ENCODE measurements at places on chromosomes 3 and 15.

DNA sequence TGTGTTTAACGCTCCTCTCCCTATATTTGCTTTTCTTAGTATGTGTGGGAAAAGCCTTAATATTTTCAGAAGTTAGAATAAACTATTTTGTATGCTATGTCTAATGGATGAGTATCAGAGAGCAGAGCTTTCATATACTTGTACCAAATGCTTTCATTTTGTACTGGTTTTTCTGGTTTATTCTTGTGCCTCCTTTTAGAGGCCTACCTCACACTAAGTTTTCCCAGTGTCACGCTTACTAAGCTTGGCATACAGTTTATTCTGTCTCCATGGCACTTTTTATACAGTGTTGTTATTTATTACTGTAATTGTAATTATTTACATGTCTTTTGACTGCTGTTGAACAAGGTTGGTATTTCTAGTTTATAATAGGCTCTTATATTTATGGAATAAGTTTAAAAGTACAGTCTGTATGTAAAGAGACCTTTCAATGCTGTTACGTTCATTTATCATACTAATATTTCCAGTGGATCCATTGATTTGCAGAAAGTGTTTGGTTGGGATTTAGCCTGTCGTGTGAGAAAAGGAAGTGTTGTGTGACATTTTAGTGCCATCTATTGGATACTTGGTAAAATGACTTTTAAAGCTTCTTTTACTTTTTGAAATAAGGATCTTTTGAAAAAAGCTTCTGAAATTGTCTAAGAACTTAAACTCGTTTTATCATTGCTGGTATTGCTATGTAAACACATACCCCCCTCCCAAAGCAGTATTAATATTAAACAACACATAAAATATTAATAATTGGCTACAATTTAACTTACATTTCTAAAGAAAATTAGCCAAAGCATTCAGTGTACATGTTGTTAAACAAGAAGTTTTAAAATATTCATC lies 5.2 kb upstream of the EBLN2 start:
- DNase-seq, result peak; percentile 32

GRCh38 chr3:54817628-54818027 lies 110.2 kb downstream of the LRTM1 start:
- DNase-seq, result peak; percentile 37

- no peak for DNase-seq
These were observed 39.6 kb downstream of the CORO2B start for GRCh38 chr15:68618394-68618793.

GRCh38 chr3:160648701-160649100 lies 28.3 kb upstream of the ARL14 start:
- peak; percentile 1 for DNase-seq

DNA sequence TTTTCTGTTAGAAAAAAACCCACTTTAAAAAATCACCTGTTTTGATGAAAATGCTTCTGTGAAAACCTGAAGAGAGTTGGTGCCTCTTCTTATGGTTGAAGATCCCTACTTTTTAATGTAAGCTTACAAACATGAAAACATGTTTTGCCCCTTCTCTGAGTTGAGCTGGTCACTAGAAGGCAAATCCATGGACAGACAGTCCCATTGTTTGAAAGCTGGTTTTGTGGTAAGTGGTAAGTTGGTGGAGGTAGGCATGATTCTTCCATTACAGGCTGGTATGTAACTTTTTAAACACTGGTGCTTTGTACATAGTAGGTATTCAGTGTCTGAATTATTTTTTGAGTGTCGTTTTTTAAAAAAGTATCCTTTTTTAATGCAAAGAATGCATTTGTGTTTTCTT lies 6.1 kb downstream of the ABHD5 start:
- DNase-seq, result no peak

DNA sequence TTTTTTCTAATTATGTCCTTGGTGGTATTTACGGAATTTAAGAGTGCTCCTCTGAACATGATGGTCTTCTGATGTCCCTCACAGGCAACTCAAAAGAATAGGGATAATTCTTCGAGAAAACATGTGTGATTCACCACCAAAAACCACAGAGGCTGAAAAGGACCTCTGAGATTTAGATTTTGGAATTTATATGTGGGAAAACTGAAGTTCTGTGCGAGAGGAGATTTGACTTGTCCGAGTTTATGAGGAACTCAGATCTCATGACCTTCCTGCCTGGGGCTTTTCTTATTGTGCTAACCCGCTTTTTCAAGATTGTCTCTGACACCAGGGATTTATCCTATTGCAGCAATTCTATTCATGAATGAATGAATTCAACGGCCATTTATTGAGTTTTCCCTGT lies 142.4 kb downstream of the FAM43A start:
- no peak for DNase-seq

DNA sequence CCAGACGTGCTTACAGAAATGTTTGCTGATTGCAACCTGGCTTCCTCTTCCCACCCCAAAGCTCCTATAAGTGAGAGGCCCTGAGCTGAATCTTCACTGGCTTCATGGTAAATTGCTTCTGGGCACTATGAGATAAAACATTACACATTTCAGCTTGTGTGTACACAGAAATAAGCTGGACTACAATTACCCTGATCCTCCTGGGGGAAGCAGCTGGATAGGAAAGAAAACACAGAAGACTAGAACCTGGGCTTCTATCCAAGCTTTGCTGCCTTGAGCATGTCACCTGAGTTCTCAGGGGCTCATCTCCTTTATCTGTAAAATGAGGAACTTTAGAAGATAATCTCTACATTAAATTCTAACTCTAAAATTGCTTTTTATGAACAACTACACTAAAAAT lies 40.3 kb downstream of the THBS1 start:
- DNase-seq, result no peak

DNA sequence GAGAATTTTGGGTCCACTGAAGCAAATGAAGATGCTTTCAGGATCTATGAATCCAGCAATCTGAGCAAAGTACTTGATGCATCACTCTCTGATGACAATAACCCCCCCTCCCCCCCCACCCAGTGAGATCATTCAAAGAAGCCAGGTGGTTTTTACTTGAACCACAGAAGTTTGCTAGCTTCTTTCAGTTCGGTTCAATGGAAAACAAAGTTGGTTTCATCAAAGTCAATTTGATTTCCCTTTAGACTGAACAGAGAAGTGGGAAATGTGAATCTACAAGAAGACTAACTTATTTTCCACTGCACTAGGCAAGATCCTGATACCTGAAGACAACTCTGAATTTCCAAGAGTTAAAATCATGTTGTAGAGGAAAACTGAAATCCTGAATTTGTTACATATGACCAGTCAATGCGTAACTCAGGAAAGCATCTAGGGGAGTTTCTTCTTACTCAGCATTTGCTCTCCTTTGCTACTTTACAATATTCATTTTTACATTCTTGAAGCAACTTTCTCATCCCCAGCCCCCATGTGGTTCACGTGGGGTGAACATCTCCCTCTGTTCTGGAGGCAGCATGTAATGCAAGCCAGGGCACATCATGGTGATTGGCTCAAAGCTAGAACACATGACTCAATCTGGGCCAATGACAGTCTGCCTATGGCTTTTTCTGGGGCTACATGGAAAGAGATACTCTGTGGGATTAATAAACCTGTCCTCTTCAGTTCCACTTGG lies 572.6 kb downstream of the FOXP1 start:
- no peak for DNase-seq

GRCh38 chr3:38608961-38609360 lies 40.5 kb downstream of the SCN5A start:
- DNase-seq, result no peak

DNA sequence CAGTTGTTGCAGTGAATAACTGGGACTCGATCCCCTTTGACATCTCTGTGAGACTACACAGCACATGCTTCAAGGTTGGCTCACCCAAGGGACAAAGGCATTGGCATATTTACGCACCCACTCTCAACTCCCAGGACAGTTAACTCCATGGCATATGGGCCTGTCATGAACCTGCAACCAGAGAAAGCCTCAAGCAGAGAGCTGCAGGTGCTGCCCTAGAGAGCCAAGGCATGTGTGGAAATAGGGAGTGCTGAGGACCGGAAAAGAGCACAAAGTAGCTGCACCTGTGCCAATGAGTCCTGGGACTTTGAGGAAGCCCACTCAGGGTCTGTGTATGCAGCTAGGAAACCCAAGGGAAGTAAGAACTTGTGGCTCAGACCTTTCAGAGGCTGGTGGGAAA lies 32.9 kb upstream of the SLC24A5 start:
- DNase-seq, result no peak

DNA sequence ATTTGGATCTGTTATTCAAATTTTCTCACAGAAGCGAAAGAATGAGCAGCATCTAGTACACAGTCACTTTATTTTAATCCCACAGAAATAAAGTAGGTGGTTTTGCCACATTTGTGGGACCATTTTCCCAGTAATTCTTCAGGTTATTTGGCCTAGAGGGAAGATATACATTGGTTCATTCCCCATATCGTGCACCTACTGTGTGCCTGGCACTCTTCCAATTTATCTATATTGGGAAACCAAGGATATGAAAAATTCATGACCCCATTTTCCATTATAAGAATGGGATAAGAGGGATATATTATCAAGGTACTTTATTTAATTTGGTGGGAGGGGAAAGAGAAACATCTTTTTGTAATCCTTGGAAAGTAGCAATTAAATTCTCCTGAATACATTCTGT lies 35.1 kb downstream of the TRIP4 start:
- DNase-seq, result no peak

DNA sequence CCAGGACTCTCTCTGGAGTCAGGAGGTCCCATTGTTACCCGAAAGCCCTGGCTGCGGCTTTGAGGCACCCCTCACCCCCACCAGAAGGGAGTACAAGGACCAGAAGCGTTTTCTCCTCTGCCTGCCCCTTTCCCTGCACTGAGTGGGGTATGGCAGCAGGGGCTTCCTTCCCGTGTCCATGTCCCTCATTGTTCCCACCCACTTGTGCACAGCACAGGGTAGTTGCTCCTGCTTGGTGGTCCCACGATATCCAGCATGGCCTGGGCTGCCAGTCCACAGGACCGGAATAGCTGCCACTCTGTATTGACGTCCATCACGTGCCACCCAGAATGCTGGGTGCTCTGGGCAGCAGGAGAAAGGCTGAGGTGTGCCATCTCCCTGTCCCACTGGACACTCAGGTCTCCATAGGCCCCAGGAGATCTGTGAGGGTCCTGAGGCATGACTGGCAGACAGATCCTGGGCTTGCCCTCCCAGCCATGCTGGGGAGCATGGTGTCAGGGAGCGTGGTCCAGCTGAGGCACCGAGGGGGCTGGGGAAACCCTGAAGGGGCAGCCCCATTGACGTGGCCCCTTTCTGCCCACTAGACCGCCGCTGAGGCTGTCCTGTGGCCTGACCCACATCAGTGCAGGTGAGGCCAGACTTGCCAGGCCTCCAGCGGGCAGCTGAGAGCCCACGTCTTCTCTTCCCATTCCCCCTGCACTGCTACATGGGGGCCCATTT lies 45.3 kb upstream of the SEC22A start:
- no peak for DNase-seq

DNA sequence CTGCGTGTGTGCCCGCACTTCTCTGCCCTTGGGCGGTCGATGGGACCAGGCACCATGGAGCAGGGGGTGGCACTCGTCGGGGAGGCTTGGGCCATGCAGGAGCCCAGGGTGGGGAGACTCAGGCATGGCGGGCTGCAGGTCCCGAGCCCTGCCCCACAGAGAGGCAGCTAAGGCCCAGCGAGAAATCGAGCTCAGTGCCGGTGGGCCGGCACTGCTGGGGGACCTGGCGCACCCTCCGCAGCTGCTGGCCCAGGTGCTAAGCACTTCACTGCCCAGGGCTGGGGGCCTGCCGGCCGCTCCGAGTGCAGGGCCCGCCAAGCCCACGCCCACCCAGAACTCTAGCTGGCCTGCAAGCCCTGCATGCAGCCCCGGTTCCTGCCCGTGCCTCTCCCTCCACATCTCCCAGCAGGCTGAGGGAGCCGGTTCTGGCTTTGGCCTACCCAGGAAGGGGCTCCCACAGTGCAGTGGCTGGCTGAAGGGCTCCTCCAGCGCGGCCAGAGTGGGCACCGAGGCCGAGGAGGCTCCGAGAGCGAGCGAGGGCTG lies 553 bp upstream of the RTP4 start:
- DNase-seq, result no peak

- no peak for DNase-seq
These were observed 616.0 kb downstream of the MCTP2 start for GRCh38 chr15:94847325-94847724.

- DNase-seq, result peak; percentile 8
These were observed 290.0 kb downstream of the TLE3 start for GRCh38 chr15:69807721-69808120.

DNA sequence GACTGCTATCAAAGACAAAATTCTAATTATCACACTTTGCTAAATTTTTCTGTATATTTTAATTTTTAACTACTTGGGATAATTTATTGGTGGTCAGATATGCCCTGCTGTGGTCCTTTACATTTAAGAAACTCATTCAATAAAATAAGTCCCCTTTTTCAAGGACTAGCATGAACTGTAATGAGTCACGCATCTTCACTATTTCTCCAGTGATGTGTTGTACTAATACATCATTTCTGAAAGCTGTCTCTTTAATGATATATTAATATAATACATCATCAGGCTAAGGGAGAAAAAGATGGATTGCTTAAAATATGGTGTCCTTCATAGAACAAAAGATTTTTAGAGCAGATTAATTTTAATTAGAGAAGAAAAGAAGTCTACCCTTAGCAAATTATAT lies 901.4 kb downstream of the DIPK2A start:
- no peak for DNase-seq

DNA sequence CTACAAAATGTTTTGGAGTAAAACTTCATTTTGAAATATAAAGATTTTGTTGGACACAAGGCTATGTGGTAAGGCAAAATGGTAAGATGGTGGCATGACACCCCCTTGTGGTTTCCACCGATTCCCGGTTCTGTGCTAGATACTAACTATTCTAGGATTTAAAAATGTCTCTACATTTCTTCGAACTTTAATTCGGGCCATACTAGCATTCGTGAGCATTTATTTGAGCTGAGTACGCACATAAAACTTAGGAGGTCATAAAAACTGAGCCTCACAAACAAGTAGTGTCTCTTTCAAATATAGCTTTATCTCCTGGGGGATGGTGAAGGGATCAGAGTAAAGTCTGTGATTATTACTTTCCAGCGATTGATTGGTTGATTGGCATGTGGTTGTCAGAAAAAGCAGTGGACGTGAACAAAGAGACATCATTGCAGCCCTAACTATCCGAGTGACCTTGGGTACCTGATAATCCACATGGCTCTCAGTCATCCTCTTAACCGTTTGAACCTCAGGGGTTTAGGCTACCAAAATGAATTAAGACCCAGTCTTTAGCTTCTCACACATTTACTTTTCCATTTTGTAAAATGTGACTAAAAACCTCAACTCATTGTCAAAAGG lies 1.1 kb upstream of the ZNF639 start:
- DNase-seq, result peak; percentile 51

DNA sequence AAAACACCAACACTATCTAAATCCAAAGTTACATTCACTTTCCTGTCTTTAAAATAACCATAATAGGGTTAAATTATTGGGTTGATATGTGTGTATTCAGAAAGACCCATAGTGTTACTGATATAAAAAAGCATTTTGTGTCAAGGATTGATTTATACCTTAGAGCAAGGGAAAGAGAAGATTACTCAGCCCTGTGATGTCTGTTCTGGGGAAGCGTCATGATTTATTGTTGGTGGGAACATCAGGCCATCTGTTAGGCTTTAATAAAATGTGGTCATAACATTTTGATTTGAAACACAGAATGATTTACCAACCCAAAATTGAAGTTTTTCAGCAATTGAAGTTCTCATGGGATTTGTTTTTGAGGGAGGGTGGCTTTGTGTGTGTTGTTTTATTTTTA lies 33.2 kb downstream of the SIDT1 start:
- no peak for DNase-seq

- DNase-seq, result no peak
These were observed 45.5 kb downstream of the NEK11 start for GRCh38 chr3:131072099-131072559.

GRCh38 chr3:120498556-120499346 lies 48.0 kb upstream of the FSTL1 start:
- DNase-seq, result peak; percentile 15

GRCh38 chr3:161925749-161926360 lies 429.2 kb downstream of the OTOL1 start:
- peak; percentile 8 for DNase-seq

Measured in ACHN (cell line).